Thyroid gland (tissue), 4 donors: ENCODE measurements at places on chromosomes 3 and 15. TPM values are rescaled to one million over a fixed set of nuclear protein-coding genes. Genes with fewer than 3 reads are reported as not detected.

The A4GNT gene
- total RNA-seq = not detected

The CGNL1 gene
- 56.8 TPM for total RNA-seq

The GOLGA8Q gene
- 21.1 TPM for total RNA-seq

The SLCO2A1 gene
- 76.6 TPM for total RNA-seq

- no peaks in the 10 kb centered on the region for H3K27me3 ChIP-seq
- peaks cover 16% of the 10 kb centered on the region for H3K4me1 ChIP-seq
- H3K4me3 ChIP-seq = no peak overlapping the region
- no peak overlapping the region for H3K27ac ChIP-seq
- H3K36me3 ChIP-seq = no peaks in the 10 kb centered on the region
Observed at GRCh38 chr3:178367817-178368617, 168.2 kb upstream of the KCNMB2 start.

DNA sequence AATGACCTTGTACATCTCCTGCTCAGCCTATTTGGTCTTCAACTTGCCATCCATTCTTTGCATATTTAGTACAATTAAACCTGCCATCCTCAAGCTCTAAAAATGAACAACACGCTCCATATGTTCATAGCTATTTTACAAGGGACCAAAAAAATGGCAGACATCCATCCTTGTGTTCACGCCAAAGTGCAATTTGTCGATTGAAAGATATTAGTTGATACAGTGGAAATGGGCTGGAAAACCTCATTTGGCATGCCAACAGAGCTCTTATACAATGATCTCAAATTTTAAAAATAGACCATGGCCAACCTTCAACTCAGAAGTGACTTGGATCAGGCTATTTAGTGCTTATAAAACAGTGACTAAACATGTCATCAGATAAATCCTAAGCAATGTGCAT is 413.6 kb upstream of the ARL6 start:
- H3K27me3 ChIP-seq = no peaks in the 10 kb centered on the region
- H3K4me1 ChIP-seq = no peaks in the 10 kb centered on the region
- no peak overlapping the region for H3K27ac ChIP-seq
- H3K4me3 ChIP-seq = no peak overlapping the region
- DNase-seq = no peak

- H3K4me3 ChIP-seq = no peak overlapping the region
- H3K27me3 ChIP-seq = no peaks in the 10 kb centered on the region
- no peaks in the 10 kb centered on the region for H3K4me1 ChIP-seq
- no peak for DNase-seq
Observed at GRCh38 chr3:187150186-187150585, 10.9 kb upstream of the RPL39L start.

GRCh38 chr3:117059067-117059955 is 349.7 kb downstream of the TUSC7 start:
- no peak overlapping the region for H3K4me3 ChIP-seq
- H3K36me3 ChIP-seq = no peaks in the 10 kb centered on the region
- no peak for DNase-seq

- DNase-seq = peak; percentile 66
- no peaks in the 10 kb centered on the region for H3K27me3 ChIP-seq
- peaks cover 8% of the 10 kb centered on the region for H3K4me1 ChIP-seq
Observed at GRCh38 chr3:58414538-58415197, 19.0 kb downstream of the PDHB start.

DNA sequence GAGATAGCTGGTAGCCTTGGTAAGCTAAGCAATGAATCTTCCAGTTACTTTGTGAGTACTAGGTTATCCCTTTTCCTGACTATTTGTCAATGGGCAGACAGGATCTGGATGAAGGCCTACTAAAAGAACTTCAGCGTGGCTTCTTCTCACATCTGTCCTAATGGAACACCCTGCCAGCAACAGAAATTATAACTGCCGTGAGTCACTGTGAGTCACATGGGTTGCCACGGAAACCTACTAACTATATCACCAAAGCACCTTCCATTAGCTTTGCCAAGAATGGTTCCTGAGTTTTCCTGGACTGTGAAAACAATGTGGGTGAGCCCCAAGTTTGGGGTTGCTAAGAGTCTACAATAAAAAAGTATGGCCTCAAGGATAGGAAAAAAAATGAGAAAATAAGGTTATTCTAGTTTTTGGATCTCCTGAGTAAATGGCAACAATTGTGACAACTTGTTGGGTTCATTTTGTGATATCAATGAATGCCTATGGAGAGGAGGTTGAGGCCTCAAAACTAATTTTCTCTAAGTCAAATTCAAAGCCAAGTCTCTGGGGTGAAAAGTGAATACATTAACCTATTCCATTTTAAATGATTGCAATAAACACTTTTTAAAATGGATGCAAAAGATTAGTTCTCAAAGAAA is 195.1 kb upstream of the ICE2 start:
- H3K27me3 ChIP-seq = no peaks in the 10 kb centered on the region
- DNase-seq = peak; percentile 59
- peaks cover 6% of the 10 kb centered on the region for H3K4me1 ChIP-seq
